ENCODE measurements at places on chromosomes 5 and 9. TPM values are rescaled to one million over a fixed set of nuclear protein-coding genes. Genes with fewer than 3 reads are reported as not detected.

GAPT gene
- total RNA-seq = not detected

PLAC8L1 gene
- total RNA-seq = not detected

ABCA1 gene
- total RNA-seq = 32.9 TPM

PRDM9 gene
- not detected for total RNA-seq

MBLAC2 gene
- 6.3 TPM for total RNA-seq

TAS2R1 gene
- total RNA-seq = not detected

PCDHGA5 gene
- 3.0 TPM for total RNA-seq

CHD1 gene
- 20.0 TPM for total RNA-seq

ANKRD18A gene
- total RNA-seq = not detected

ADRB2 gene
- total RNA-seq = not detected

ANKDD1B gene
- total RNA-seq = 0.31 TPM

C5orf52 gene
- not detected for total RNA-seq

LOX gene
- total RNA-seq = 151 TPM

ATOX1 gene
- total RNA-seq = 196 TPM

PRSS3 gene
- total RNA-seq = 3.3 TPM

ARAP3 gene
- total RNA-seq = 7.1 TPM

SHOC1 gene
- total RNA-seq = not detected

TMEM215 gene
- total RNA-seq = not detected

PAIP2 gene
- total RNA-seq = 68.5 TPM

HBEGF gene
- total RNA-seq = 1.9 TPM

PCDHGB1 gene
- 1.6 TPM for total RNA-seq

NR6A1 gene
- 2.8 TPM for total RNA-seq

FRMD3 gene
- 0.05 TPM for total RNA-seq

LCN9 gene
- total RNA-seq = not detected

SPINK4 gene
- total RNA-seq = not detected

SV2C gene
- total RNA-seq = not detected

CFAP90 gene
- 0.37 TPM for total RNA-seq

ZMAT2 gene
- 25.1 TPM for total RNA-seq

COL15A1 gene
- 6.4 TPM for total RNA-seq

TMEM252 gene
- not detected for total RNA-seq

HACD4 gene
- total RNA-seq = 1.3 TPM

PLPP6 gene
- 6.7 TPM for total RNA-seq

RACK1 gene
- 2,627 TPM for total RNA-seq

GTF3C4 gene
- 12.7 TPM for total RNA-seq
